ENCODE measurements at places on chromosomes 5 and 9. TPM values are rescaled to one million over a fixed set of nuclear protein-coding genes. Genes with fewer than 3 reads are reported as not detected.
A peak's percentile ranks its signal among the peaks of the same experiment; 100 is the strongest.

The ANKRD34B gene
- total RNA-seq: not detected

The DMRT2 gene
- not detected for total RNA-seq

The GRM6 gene
- not detected for total RNA-seq

The PCDHGA1 gene
- total RNA-seq: 1.4 TPM

The PITX1 gene
- total RNA-seq: 19.5 TPM

DNA sequence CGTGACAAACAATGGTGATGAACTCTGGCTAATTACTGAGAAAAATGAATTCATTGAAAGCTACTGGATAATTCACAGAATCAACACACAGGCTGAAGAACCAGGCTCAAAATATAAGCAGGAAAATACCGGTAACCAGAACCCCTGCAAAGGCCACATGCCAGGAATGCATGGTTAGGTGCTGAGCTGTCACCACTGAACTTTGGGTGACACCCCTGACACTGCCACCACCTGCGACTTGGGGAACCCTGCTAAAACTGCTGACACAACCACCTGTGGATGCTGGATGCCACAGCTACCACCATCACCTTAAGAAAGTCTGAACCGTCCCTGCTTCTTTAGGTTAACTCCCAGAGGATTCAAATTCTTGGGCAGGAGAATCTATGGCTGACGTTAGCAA, 72.0 kb upstream of the NR4A3 start:
- H3K27ac ChIP-seq: no peak overlapping the region
- H3K4me3 ChIP-seq: no peak overlapping the region
- peaks cover 4% of the 10 kb centered on the region for H3K27me3 ChIP-seq

GRCh38 chr9:20356403-20357036, 265.8 kb downstream of the MLLT3 start:
- H3K36me3 ChIP-seq: peaks cover 8% of the 10 kb centered on the region
- peak; percentile 80 for DNase-seq
- peak overlapping the region; percentile 83 for H3K4me3 ChIP-seq
- H3K4me1 ChIP-seq: peaks cover 72% of the 10 kb centered on the region

DNA sequence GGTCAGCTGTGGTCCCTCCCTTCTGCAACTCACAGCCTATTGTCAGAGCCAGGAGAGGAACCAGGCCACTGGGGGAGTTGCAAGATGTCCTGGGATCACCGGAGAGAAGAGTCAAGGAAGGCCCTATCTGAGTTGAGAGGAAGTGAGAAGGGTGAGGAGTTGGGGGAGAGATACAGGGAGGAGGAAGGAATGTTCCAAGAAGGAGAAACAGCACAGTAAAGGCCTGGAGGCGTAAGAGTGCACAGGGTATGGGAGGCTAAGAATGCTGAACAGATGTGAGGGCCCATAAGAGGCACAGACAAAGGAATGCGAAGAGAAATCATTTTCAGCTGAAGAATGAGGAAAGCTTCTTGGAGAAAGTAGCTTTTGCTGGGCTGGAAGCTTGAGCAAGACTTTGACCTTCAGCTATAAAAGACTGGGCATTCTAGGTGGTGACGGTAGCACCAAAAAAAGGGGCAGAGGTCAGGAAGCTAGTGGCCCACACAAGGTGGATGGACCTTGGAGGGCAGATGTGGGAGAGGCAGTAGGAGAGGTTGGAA, 21.6 kb upstream of the CSF1R start:
- peaks cover 10% of the 10 kb centered on the region for H3K36me3 ChIP-seq
- H3K27ac ChIP-seq: peak overlapping the region; percentile 78
- peak overlapping the region; percentile 9 for H3K4me3 ChIP-seq
- H3K27me3 ChIP-seq: peaks cover 8% of the 10 kb centered on the region
- DNase-seq: peak; percentile 62
- peaks cover 61% of the 10 kb centered on the region for H3K4me1 ChIP-seq

GRCh38 chr9:111979561-111979960, 82.9 kb downstream of the UGCG start:
- H3K27me3 ChIP-seq: peaks cover 4% of the 10 kb centered on the region
- H3K4me1 ChIP-seq: peaks cover 24% of the 10 kb centered on the region
- DNase-seq: no peak
- H3K27ac ChIP-seq: no peak overlapping the region
- H3K4me3 ChIP-seq: no peak overlapping the region

DNA sequence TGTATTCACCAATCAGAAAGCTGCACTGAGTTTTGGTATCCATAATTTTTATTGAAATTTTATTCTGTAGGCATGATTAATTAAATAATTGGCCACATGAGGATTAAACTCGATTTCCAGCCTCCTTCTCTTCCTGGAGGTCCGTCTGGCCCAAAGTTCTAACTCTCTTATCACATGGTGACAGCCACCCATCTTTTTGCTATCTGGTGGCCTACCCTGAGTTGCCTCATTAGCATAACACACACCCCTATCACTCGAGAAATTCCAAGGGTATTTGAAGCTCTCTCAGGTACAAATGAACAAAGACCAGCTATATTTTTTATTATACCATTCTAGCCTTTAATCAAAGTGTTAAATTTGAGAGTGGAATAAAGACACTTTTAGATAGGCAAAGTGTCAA, 57.7 kb downstream of the APC start:
- no peak overlapping the region for H3K27ac ChIP-seq
- no peak overlapping the region for H3K4me3 ChIP-seq
- H3K27me3 ChIP-seq: no peaks in the 10 kb centered on the region
- DNase-seq: no peak
- H3K4me1 ChIP-seq: peaks cover 32% of the 10 kb centered on the region

- H3K27ac ChIP-seq: no peak overlapping the region
- H3K27me3 ChIP-seq: peaks cover 1% of the 10 kb centered on the region
- DNase-seq: no peak
- no peak overlapping the region for H3K4me3 ChIP-seq
These were observed 354.0 kb downstream of the NPR3 start for GRCh38 chr5:33065131-33065530.

DNA sequence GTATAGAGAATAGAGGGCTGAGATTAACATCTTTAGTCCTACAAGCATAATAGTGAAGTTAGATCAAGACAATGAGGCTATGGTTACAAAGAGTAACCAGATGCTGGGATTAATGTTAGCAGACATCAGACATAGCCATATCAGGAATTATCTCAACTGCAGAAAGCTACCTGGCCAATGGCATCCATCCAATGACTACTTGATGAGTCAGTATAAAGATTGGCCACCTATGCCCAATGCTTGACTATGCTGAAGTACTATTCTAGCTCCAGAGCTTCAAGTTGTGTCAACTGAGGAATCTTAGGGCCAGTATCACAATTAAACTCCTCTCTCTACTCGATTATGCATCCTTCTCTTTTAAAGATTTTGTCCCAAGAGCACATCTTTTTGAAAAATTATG, 541.4 kb downstream of the PRELID2 start:
- H3K27ac ChIP-seq: no peak overlapping the region
- H3K4me1 ChIP-seq: no peaks in the 10 kb centered on the region
- no peaks in the 10 kb centered on the region for H3K36me3 ChIP-seq

- no peaks in the 10 kb centered on the region for H3K4me1 ChIP-seq
- no peak overlapping the region for H3K4me3 ChIP-seq
- no peaks in the 10 kb centered on the region for H3K27me3 ChIP-seq
- DNase-seq: no peak
These were observed 835.6 kb upstream of the GRAMD2B start for GRCh38 chr5:125587631-125588030.

GRCh38 chr9:96031366-96031824, 155.9 kb downstream of the ERCC6L2 start:
- peaks cover 29% of the 10 kb centered on the region for H3K27me3 ChIP-seq
- H3K36me3 ChIP-seq: no peaks in the 10 kb centered on the region
- H3K4me1 ChIP-seq: no peaks in the 10 kb centered on the region

GRCh38 chr5:107023732-107024131, 647.0 kb downstream of the EFNA5 start:
- no peak overlapping the region for H3K4me3 ChIP-seq
- no peak for DNase-seq
- no peaks in the 10 kb centered on the region for H3K4me1 ChIP-seq
- H3K36me3 ChIP-seq: no peaks in the 10 kb centered on the region

GRCh38 chr5:87002485-87002884, 265.2 kb upstream of the RASA1 start:
- H3K4me3 ChIP-seq: no peak overlapping the region
- no peak for DNase-seq
- H3K36me3 ChIP-seq: no peaks in the 10 kb centered on the region
- H3K27me3 ChIP-seq: peaks cover 6% of the 10 kb centered on the region
- H3K4me1 ChIP-seq: no peaks in the 10 kb centered on the region
- no peak overlapping the region for H3K27ac ChIP-seq

- H3K4me3 ChIP-seq: no peak overlapping the region
- DNase-seq: no peak
- peaks cover 4% of the 10 kb centered on the region for H3K36me3 ChIP-seq
- no peaks in the 10 kb centered on the region for H3K4me1 ChIP-seq
These were observed 885.9 kb downstream of the EFNA5 start for GRCh38 chr5:106784846-106785245.

DNA sequence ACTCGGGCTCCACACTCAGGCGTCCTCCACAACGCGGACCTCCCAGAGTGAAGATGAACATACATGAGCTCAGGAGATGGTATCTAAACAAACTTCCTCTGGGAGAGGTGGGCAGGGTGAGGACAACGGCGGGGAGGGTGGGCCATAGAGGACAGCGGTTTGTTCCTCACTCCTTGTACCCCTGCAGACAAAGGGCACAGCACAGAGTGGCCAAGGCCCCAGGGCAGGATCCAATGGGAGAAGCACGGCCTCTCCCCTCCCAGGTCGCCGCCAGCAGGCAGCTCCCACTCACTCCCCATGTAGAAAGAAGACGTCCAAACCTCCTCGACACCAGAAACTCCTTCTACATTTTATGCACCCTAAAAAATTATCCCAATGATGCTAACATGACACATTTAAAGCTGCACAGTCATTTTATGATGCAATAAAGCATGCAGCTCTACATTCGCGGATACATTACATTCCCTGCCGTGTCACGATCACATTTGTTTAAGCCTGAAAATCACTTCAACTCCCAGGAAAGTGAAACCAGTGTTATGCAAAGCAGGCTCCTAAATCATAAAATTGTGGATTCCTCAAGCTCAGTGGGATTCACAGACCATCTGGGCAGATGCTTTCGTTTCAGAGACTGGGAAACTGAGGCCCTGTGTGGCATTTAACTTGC, 87.5 kb upstream of the SARDH start:
- H3K27me3 ChIP-seq: no peaks in the 10 kb centered on the region
- peaks cover 17% of the 10 kb centered on the region for H3K4me1 ChIP-seq
- peak; percentile 71 for DNase-seq
- peak overlapping the region; percentile 52 for H3K4me3 ChIP-seq
- H3K27ac ChIP-seq: peak overlapping the region; percentile 76
- H3K36me3 ChIP-seq: peaks cover 11% of the 10 kb centered on the region

GRCh38 chr5:52342361-52342760, 445.4 kb upstream of the ITGA1 start:
- H3K4me3 ChIP-seq: no peak overlapping the region
- no peak overlapping the region for H3K27ac ChIP-seq
- no peaks in the 10 kb centered on the region for H3K36me3 ChIP-seq
- no peaks in the 10 kb centered on the region for H3K27me3 ChIP-seq
- H3K4me1 ChIP-seq: no peaks in the 10 kb centered on the region

- H3K27me3 ChIP-seq: peaks cover 2% of the 10 kb centered on the region
- no peak overlapping the region for H3K4me3 ChIP-seq
- H3K4me1 ChIP-seq: no peaks in the 10 kb centered on the region
- H3K36me3 ChIP-seq: no peaks in the 10 kb centered on the region
These were observed 131.8 kb upstream of the GABRP start for GRCh38 chr5:170651604-170652277.

- peaks cover 22% of the 10 kb centered on the region for H3K36me3 ChIP-seq
- peaks cover 5% of the 10 kb centered on the region for H3K4me1 ChIP-seq
- DNase-seq: no peak
- no peak overlapping the region for H3K4me3 ChIP-seq
These were observed 13.9 kb downstream of the NR2F1 start for GRCh38 chr5:93596676-93597490.

DNA sequence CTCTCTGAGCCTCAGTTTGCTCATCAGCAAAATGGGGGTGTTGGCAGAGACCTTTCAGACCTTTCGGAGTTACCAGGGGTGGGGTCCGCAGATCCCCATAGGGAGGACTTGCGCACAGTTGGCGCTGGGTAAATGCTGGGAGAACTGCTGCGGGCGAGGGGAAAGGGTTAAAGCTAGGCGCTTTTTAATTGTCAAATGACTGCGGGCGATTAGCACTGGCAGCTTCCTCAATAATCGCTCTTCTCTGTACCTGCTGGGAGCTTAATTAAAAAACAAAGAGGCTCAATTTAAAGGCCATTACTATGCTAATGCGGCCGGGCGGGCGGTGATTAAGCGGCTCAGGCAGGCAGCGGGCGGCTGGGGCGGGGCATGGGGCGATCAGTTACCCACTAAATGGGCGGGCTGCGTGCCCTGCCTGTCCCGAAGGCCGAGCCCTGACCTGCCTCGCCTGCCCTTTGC, 63.0 kb downstream of the LMX1B start:
- DNase-seq: no peak
- no peaks in the 10 kb centered on the region for H3K4me1 ChIP-seq
- H3K27me3 ChIP-seq: peaks cover 48% of the 10 kb centered on the region

DNA sequence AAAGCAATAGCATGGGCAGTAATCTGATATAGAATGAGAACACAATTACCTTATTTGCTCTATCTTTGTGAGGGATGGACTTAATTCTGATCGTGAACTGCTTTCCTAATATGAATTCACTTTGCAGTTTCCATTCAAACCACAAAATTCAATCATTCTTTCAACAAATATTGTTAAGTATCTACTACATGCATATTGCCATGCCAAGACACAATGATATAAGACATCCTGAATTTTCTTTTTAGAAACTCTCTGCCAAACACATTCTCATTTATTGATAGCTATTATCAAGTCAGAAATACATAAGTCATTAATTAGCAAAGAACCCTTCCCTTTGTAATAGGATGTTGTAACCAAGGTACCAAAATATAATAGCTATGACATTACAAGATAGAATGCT, 121.6 kb upstream of the TARS1 start:
- H3K4me1 ChIP-seq: peaks cover 10% of the 10 kb centered on the region
- H3K27ac ChIP-seq: no peak overlapping the region
- no peaks in the 10 kb centered on the region for H3K36me3 ChIP-seq
- H3K4me3 ChIP-seq: no peak overlapping the region

- no peak overlapping the region for H3K27ac ChIP-seq
- no peaks in the 10 kb centered on the region for H3K27me3 ChIP-seq
- no peak for DNase-seq
These were observed 268.6 kb downstream of the FER start for GRCh38 chr5:109016300-109016699.

DNA sequence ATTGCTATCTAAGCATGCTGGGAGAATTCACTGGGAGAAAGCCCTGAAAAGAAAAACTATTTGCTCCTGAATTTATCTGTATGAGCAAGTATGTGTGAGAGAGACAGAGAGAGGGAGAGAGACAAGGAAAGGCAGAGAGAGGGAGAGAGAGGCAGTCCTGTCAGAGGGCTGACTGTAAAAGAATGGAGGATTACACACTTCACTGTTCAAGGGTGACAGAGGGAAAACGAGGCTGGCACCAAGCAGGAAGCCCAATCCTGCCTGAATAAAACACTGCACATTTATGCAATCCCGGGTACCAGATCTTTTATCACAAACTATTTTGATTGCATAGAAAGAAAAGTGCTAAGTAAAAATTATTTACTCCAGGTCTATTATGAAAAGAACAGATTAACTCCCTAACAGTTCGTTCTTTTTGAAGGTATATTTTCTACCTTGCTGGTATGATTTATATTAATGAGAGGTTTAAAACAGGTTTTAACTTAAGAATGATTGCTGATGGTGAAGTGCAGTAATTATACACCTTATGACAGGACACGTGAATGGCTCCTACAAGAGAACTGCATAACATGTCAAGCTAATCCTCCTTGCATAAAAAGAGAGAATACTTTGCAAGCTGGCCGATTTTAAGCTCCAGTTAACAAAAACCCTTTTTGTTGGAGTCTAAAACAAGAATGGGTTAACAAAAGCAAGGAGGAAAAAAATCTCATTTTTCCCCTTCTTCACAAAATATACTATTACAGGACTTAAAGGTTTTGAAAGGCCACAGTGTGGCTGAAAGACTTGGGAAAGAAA, 82.5 kb downstream of the NFIB start:
- H3K4me1 ChIP-seq: no peaks in the 10 kb centered on the region
- no peak overlapping the region for H3K4me3 ChIP-seq
- H3K27ac ChIP-seq: no peak overlapping the region
- peaks cover 2% of the 10 kb centered on the region for H3K27me3 ChIP-seq
- H3K36me3 ChIP-seq: no peaks in the 10 kb centered on the region

Measured in HFFc6 (cell line).